T-helper 17 cell (primary cell): ENCODE measurements at places on chromosomes 13 and 19. TPM values are rescaled to one million over a fixed set of nuclear protein-coding genes. Genes with fewer than 3 reads are reported as not detected.

The JAK3 gene
- 149 TPM for total RNA-seq

The LYPD4 gene
- not detected for total RNA-seq

The RTBDN gene
- not detected for total RNA-seq

The MCF2L gene
- 9.7 TPM for total RNA-seq

The DAND5 gene
- not detected for total RNA-seq

The ZNF528 gene
- 8.1 TPM for total RNA-seq

The RASAL3 gene
- total RNA-seq = 103 TPM

The C19orf73 gene
- total RNA-seq = 3.6 TPM

The ELL gene
- total RNA-seq = 62.8 TPM

The GYS1 gene
- 24.2 TPM for total RNA-seq

DNA sequence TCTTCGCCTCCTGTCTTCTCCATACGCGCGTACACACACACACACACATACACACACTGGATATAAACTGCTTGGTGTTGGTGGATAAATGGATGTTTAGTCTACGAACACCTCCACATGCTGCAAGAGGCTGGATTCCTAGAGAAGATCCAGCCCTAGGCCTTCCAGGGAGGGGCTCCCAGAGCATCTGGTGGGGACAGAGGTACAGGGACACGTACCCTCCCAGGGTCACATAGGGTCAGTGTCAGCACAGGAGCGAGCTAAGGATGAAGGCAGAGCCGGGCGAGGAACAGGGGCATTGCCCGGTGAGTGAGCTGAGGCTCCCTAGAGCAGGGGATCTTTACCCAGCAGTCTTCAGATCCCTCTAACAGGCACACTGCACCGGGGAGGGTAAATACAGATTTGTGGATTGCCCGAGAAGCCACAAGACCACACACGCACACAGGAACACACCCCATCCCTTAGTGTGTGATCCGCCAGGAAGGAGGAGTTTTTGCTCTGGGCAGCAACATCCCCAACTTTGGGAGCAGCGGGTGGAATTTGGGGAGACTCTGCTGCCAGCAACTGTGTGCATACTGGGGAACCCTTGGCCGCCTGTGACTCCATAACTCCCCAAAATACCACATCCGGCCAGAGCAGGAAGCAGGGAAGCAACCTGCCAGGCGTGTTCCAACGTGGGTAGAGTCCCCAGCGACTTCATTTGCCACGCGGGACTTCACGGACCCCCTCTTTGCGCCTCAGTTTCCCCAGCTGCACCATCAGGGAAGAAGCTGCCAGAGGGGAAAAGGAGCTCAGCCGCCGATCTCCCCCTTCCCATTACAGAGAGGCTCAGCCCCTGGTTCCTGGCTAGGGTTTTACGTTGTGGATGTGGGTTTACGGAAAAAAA is 5.8 kb upstream of the TLE2 start:
- DNase-seq = no peak

DNA sequence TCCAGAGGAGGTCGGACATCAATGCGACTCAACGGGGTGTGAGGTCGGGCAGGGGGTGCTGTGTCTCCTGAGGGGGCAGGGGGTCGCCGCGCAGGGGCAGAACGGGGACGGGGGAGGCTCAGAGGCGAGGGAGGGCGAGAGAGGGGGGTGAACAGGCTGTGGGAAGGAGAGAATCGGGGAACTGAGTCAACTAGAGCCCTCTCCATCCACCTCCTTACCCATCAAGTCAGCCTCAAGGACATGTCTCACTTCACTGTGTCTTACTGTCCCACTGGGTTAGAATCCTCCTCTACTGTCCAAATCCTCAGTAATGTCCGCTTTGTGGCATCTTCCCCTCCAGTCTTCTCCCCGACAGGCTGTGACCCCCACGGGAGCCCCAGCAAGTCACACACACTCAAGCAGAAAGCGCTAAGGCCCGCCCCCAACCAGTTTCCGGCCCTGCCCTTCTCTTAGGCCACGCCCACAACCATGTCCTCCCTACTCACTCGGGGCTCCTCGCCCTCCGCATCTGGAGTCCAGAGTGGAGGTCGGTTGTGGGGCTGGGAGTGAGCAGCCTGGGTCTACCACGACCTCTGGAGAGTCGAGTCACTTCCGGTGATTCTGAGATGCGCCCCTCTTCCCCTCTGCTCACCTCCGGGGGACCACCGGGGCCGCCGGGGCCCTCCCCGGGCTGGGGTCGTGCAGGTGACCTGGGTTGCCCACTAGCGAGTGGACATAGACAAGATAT is 9.3 kb downstream of the PLEKHA4 start:
- DNase-seq = peak; percentile 68

GRCh38 chr13:29222458-29222857 is 373.0 kb downstream of the SLC7A1 start:
- DNase-seq = no peak

- no peak for DNase-seq
These were observed 9.7 kb downstream of the SPPL2B start for GRCh38 chr19:2338055-2338615.

GRCh38 chr13:98220271-98220791 is 43.3 kb upstream of the RNF113B start:
- DNase-seq = no peak

DNA sequence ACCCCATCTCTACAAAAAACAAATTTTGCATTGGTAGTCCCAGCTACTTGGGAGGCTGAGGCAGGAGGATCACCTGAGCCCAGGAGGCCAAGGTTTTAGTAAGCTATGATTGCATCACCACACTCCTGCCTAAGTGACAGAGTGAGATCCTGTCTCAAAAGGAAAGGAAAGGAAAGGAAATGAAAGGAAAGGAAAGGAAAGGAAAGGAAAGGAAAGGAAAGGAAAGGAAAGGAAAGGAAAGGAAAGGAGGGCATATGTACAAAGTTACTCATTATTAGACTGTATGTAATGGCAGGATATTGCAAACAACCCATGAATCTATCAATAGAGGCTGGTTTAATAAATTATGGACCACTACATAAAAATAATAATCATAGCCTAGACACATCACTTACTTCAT is 40.8 kb upstream of the CACNA1A start:
- DNase-seq = no peak

GRCh38 chr19:56146904-56147303 is 5.8 kb downstream of the ZNF444 start:
- no peak for DNase-seq

- no peak for DNase-seq
These were observed 1.1 kb downstream of the ZNF566 start for GRCh38 chr19:36488118-36488845.

GRCh38 chr13:77696879-77697216 is 639 bp upstream of the SLAIN1 start:
- no peak for DNase-seq

- no peak for DNase-seq
These were observed 94.1 kb downstream of the STK24 start for GRCh38 chr13:98482476-98483444.

- no peak for DNase-seq
These were observed 30.6 kb downstream of the ADGRL1 start for GRCh38 chr19:14175351-14175792.

DNA sequence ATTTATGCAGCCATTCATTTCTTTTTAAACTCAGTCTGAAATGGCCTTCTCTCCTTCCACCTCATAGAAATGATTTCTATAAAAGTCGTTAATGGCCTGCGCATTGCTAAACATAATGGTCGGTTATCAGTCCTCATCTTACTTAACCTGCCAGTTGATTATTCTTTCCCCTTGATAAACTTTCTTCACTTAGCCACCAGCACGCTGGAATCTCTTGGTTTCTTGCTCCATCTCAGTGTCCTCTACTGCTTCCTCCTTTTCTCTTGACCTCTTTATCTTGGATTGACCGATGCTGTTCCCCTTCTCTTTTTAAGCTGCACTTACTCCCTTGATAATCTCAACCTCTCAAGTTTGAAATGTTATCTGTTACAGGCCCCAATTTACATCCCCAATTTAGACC is 12.2 kb upstream of the CLC start:
- DNase-seq = no peak

- no peak for DNase-seq
These were observed 4.0 kb downstream of the GRIN2D start for GRCh38 chr19:48397263-48398101.

GRCh38 chr19:55013596-55013995 is 24.5 kb downstream of the GP6 start:
- DNase-seq = no peak

GRCh38 chr13:23506807-23507291 is 63.4 kb upstream of the TNFRSF19 start:
- DNase-seq = no peak

- no peak for DNase-seq
These were observed 30.7 kb upstream of the CSNK1A1L start for GRCh38 chr13:37136187-37136586.

DNA sequence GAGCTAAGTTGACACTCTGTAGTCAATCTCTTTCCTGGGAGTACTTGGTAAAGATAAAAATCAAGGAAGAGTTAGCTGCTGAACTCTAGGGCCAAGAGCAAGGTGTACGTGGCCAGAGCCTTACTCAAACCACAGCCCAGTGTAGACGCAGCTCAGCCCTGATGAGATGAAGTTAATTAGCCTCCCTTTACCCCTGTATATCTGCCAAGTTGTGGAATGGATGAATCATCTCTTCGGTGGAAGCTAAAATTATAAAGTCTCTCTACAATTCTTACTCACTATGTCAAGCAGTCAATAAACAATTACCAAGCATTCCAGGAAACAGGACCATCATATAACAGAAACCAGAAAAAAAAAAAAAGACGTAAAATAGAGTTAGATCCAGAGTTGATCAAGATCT is 146.9 kb upstream of the UFM1 start:
- no peak for DNase-seq

DNA sequence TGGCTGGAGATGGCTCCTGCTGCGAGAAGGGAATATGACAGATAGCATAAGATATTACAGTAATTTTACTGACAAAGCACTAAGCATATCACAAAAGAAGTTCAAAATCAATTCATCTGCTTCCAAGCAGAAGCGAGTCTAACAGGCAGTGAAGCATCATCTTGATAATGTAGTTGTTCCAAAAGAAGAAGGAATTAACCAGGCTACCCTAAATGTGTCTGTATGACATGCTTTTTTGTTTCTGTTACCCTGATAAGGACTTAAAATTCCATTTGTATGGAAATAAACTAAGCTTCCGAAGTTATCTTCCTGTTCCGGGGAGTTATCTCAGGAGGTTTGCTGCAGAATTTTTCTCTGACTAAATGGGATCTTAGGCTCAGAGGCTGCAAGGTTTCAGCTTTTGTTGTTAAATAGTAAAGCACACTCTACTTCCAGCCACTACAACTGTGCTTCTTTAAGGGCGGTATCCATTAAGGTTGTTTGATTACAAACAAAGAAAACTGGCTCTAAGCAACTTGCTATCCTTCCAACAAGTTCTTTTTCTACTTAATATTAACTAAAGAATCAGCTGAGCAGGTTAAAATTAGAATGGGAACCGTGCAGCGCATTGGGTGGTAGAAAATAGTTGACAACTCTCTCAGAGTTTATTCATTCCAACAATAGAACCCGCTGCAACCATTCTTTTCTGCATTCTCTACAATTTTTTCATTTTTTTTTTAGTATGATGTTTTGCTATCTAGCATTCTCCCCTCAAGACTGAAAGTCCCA is 607.3 kb downstream of the UQCRFS1 start:
- no peak for DNase-seq

DNA sequence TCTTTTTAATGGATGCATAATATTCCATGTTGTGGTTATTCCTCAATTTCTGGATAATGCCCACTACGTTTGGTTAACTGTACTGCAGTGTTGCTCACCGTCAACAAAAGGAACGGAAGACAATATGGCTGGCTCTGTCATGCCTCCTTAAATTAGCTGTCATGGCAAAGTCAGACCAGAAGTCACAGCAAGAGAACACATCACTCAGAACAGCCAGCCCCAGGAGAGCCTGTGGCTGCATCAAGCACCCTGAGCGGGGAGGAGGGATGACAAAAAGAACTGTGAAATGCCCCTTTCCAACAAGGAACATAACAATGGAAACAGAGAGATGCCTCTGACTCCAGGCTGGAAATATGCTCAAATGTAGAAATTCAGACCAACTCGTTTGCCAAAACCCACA is 366.0 kb upstream of the ZNF507 start:
- DNase-seq = no peak

DNA sequence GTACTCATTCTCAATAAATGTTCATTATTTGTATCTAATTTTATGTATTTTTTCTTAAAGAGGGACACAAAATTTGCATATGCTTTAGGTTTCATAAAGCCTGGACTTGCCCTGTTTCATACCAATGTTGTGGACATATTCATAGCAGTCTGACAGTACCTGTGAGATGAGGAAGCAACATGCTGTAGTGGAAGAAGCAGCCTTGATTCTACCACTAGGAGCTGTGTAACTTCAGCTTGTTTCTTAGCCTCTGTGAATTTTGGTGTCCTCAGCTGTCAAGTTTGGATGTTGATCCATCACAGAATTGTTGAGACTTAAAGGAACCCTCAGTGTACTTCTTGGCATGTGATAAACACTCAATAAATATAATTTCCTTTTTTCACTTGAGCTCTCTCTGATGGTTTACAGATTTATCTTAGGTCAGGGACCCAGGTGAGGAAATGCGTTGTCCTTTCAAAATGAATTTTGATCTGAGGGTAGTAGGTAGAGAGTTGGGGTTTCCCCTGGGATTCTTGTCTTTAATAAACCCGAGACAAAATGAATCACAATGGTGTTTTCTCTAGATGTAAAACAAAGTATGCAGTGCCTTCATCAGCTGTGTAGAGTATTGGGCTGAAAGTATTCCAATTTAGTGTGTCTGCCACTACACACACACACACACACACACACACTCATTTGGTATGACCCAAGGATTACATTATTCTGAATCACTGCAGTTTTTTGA is 152.1 kb downstream of the KCNRG start:
- no peak for DNase-seq

DNA sequence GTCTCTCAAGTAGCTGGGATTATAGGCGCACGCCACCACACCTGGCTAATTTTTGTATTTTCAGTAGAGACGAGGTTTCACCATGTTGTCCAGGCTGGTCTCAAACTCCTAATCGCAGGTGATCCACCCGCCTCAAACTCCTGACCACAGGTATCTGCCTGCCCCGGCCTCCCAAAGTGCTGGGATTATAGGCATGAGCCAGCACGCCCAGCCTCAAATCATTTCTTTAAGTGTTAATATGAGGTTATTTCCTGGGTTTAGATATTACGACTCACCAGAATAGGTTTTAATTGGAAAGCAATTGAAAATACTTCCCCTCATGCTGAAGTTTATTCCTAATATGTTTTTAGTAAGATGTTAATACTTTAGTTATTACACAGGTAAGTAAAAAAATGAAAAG is 144.5 kb downstream of the NUFIP1 start:
- DNase-seq = no peak

GRCh38 chr13:99636306-99636705 is 135.0 kb downstream of the TM9SF2 start:
- no peak for DNase-seq

DNA sequence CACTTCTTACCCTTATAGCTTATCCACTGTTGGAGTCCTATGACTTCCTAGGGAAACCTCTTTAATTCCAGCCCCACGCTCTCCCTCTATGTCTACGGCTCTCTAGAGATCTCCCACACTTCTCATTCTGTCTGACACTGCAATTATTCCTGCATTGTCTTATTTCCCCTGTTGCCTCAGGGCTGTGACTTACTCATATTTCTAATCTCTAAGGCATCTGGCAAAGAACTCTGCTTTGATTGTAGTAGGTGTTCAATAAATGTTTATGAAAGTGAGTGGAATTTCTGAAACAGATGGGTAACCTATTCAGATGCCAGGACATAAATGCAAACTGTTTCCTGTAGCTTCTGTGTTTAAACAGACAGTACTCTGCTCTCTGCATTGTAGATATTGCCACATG is 102.4 kb upstream of the SERTM1 start:
- DNase-seq = no peak

- no peak for DNase-seq
These were observed 56.1 kb downstream of the KL start for GRCh38 chr13:33072282-33072681.
